ENCODE measurements at places on chromosomes 3 and 15.

- DNase-seq = no peak
Observed at GRCh38 chr3:101351829-101352228, 31.5 kb upstream of the IMPG2 start.

- DNase-seq = no peak
Observed at GRCh38 chr3:155697542-155697941, 47.3 kb downstream of the PLCH1 start.

DNA sequence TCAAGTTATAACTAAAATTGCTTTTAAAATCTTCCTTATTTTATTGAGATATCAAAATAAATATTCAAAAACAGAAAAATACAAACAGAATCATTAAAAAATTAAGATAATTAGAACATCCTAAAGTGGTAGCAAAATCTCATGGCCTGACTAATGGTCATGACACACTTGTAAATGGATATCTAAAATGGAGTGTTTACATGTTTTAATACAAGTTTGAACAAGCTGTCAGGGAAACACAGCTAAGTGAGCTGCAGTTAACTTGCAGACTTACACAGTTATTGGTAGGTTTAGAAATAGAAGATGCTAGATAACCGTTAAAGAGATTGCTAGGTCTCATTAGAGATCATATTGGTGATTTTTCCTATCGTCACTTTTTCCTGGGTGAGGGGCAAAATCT is 242.3 kb downstream of the LPP start:
- DNase-seq = no peak

DNA sequence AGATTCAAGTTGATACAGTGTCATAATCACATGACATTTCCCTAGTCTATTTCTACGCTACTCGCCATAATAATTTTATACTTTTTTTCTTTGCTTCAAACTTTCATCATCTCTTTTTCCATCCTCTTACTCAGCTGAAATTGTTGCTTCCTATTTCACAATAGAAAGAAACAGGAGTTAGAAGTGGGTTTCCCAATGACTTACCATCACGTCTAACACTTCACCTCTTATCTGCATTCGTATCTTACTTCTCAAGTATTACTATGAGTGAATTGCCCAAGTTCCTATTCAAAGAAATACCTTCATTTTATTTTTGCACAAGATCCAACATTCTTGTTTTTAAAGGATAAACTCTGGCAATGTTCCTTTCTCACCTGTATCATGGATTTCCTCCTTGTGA is 1539.9 kb downstream of the SI start:
- DNase-seq = no peak

DNA sequence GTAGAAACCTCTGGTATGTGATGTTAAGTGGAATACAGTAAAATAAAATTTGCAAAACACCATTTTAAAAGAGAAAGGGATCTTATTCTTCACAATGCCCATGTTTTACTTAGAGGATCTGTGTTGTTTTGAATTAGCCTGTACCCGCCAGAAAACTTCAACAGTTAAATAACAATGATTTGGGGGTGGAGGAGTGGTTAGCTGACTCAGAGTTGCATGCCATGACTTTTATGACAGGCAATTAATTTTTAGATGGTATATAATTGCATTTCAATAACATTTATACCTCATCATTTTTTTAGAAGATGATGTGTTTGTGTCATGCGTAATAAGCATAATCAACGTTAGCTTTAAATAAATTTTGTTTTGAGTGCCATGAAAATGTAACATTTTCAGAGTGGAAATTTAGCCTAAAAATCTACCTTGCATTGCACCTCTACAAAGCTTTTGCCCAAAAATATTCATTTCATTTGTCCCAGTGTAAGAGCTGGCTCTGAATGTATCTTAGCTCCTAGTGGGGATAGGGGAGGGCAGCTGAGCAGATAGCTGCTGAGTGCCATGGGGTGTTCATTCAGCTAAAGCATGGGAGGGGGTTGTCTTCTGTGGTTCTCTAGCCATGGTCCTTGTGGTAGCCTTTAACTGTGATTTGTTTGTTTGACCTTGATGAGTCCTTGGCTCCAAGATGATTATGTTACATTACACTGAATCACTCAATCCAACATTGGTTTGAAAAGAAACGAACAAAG is 379.8 kb downstream of the LPP start:
- DNase-seq = no peak

DNA sequence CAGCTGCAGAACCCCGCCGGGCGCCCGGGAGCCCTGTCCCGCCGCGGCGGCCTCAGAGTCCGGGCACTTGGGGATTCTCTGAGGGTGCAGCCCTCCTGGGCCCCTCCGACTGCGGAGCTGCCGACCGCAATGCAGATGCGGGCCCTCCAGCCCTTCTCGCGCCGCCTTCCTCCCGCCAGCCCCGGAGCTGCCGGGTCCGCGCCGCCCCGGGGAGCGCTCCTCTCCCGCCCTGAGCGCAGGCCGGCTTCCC is 320 bp upstream of the ACAN start:
- DNase-seq = no peak

DNA sequence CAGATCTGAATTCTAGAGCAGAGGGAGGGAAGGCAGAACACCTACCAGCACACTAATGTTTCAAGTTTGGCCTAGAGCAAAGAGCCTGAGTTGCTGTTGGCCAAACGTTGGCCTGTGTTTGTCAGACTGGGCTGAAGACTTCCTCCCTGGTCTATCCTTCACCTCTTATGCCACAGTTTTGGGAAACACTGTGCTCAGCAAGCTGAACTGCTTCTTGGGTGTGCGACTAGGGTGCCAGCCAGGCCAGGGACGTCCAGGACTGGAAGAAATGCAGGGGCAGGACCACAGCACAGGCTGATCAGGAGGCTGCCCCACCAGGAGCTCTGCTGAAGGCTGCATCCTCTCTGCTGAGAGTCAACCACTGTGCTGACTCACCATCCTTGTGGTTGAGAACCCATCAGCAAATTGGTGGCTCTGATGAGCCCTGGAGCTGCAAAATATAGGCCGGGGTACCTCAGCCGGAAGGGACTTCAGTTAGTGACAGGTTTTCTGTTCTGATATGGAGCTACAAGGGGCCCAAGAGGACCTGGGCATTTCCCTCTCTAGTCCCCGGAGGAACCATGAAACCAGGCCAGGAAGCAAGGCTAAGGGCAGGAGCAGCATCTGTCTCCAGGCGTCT is 131.6 kb upstream of the RASGRP1 start:
- no peak for DNase-seq

DNA sequence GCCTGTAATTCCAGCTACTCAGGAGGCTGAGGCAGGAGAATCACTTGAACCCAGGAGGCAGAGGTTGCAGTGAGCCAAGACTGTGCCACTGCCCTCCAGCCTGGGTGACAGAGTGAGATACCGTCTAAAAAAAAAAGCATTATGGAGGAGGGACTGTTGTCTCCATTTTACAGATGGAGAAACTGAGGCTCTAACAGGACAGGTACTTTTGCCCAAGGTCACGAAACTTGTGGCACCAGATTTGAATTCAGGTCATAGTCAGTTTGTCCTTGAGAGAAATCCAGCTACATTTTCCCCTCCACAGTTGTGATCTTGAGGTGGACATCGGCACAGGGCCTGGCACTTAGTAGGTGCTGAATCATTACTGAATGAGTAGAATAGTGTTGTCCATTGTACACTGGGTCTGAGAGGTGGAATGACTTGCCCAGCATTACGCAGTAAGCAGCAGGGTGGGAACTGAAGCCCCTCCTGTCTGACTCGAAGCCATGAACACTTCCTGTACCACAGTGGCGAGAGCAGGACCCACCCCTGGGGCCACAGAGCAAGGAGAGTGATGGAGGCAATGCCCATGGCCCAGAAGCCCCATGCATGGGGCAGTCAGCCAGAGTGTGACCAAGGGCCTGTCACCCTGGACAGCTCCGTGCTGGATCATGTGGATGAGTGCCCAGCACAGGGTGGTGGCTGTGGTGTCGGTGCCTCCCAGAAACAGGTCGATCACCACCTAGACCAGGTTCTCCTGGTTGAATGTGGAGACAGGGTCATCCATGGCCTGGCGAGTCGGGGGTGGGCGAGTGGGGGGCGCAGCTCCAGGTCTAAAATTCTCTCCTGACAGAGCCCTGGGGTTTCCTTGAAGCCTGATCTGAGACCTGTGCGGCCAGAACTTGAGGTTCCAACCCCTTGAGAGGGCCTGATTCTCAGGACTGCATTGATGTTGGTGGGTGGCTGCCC is 20.4 kb upstream of the PARL start:
- DNase-seq = no peak

- no peak for DNase-seq
Observed at GRCh38 chr15:49085696-49086459, 39.6 kb upstream of the SECISBP2L start.

- DNase-seq = no peak
Observed at GRCh38 chr15:79674124-79674465, 222.7 kb downstream of the MTHFS start.

GRCh38 chr15:83914906-83915305 is 261.0 kb downstream of the ADAMTSL3 start:
- DNase-seq = no peak

DNA sequence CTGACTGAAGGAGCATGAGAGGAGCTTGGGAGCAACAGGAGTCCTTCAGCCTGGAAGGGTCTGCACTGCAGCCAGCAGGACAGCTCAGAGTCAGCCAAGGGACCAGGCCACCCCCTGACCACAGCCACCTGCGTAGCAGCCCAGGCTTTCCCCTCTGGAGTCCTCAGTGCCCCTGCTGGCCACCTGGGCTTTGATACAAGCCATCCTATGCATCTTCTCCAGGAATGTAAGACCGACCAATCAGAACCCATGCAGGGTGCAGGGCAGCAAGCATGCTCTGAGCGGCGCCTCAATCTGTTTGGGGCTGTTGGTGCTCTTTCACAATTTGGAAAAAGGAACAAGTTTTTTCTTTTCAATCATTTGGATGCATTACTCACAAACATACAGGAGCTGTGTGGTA is 52.0 kb downstream of the DZIP1L start:
- no peak for DNase-seq

- DNase-seq = no peak
Observed at GRCh38 chr15:34275721-34276120, 50.9 kb downstream of the EMC4 start.

DNA sequence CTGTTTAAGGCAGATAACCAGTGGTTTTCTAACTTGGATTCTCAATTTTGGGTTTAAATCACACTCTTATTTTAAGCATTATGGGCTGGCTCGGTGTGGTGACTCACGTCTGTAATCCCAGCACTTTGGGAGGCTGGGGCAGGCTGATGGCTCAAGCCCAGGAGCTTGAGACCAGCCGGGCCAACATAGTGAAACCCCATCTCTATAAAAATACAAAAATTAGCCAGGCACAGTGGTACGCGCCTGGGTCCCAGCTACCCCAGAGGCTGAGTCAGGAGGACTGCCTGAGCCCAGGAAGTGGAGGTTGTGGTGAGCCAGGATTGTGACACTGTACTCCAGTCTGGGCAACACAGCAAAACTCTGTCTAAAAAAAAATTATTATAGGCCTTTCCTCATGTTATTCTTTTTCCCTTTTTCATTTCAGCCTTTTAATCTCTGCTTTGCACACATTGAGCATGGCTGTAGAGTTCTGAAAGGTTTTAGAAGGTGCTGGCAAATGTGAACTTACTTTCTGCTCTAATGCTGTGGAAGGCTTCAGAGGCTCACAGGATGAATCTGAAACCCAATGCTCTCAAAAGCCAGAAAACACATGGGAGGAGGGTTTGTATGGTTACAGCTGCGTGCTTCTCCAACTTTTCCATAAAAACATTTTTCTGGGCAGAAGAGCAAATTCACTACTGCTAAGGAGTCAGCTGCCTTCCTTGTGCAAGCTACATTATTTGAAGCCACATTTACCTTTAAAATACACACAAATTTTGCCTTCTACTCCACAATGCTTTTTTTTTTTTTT is 32.5 kb downstream of the CHAC1 start:
- no peak for DNase-seq

DNA sequence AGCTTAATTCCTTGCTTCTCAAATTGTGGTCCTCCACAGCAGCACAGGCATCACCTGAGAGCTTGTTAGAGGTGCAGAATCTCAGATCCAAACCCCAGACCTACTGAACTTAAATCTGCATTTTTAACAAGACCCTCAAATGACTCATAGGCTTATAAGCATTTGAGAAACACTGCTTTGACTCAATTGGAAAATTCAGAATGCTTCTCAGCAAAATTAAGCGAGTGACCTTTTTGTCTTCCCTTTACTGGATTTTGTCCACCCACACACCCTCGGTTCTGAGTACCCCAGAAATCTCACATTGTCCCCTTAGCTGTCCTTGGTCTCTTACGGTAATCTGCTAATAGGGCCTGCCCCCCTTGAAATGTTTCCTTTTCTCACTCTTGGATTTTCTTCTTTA is 17.9 kb downstream of the CD80 start:
- DNase-seq = no peak

DNA sequence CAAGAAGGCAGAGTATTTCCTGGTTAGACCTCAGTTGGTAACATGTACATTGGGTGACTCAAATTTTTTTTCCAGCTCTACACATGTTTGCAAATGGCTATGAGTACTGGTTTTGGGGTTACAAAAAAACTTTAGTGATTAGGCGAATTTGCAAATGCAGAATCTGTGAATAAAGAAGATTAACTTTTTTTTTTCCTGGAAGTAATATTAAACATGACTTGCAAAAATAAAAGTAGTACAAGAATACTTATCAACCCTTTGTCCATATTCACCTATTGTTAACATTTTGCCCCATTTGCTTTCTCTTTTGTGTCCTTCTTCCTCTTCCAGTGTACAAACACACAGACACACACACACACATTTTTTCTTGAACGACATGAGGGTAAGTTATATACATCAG is 47.6 kb upstream of the RYK start:
- no peak for DNase-seq

DNA sequence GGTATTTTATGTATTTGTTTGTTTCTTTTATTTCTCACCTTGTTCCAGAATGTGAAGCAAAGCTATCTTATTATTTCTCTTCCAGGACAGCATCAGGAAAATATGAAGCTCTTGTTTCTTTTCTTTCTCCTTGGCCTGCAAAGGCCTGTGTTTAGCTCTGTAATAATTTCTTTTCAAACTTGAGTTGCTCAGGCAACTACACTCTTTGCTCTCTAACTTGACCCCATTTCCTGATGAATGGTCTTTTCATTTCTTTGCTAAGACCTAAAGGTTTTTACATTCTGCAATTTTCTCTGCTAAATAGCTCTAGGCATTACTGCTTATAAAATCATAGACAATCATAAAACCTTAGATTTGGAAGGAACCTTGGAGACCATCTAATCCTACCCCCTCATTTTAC is 26.2 kb upstream of the ZNF770 start:
- DNase-seq = no peak

GRCh38 chr3:39468108-39468436 is 592 bp downstream of the MOBP start:
- no peak for DNase-seq
